ENCODE measurements at places on chromosomes 12 and 14.

DNA sequence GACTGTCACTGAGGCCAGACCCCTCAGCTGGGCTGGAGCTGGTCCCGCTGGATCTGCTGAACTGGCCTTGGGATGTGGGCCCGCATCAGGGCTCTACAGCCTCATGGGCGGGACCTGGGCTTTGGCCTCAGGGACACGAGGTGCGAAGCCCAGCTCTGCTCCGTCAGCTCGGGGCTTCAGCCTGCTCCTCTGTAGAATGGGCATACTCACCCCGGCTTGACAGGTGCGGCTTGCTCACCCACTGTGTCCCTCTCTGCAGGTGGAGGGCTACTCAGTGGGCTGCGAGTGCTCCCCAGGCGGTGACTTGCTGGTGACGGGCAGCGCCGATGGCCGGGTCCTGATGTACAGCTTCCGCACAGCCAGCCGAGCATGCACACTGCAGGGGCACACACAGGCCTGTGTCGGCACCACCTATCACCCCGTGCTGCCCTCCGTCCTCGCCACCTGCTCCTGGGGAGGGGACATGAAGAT lies 57.6 kb downstream of the BEGAIN start:
- no peak for DNase-seq

GRCh38 chr14:51442513-51443175 lies 202.6 kb downstream of the TMX1 start:
- DNase-seq = no peak

DNA sequence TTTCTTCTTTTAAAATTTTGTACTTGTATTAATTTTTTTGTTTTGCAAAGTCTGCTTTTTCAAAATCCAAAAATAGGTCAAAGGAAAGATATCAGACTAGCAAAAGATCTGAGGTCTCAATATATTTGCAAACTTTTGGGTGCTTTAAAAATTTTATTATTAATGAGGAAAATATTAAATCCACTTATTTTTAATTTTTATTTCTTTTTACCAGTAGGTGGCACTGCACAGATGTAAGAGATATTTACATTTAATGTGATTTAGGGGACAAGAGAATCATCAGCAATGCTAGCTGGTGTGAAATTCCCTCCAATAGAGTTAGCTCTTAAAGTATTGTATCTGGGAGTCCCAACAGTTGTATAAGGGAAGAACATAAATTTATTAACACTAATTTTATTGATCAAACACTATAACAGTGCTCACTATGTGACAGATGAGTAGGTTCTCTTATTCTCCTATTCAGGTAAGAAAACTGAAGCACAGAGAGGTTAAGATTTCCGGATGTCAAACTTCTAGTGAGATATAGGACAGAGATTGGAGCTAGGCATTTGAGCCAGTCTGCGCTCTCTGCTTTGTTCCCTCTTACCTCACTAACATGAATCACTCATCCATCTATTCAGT lies 30.5 kb downstream of the ALX1 start:
- no peak for DNase-seq

GRCh38 chr12:52965337-52965731 lies 16.4 kb downstream of the KRT18 start:
- DNase-seq = no peak

GRCh38 chr12:25994901-25995625 lies 36.6 kb downstream of the RASSF8 start:
- DNase-seq = no peak

GRCh38 chr12:104150416-104150815 lies 12.4 kb upstream of the NFYB start:
- DNase-seq = no peak

- DNase-seq = no peak
These were observed 117.2 kb downstream of the TTC7B start for GRCh38 chr14:90699016-90699415.

GRCh38 chr12:110856542-110856941 lies 9.8 kb downstream of the CCDC63 start:
- no peak for DNase-seq

GRCh38 chr12:65656891-65657351 lies 167.4 kb upstream of the HMGA2 start:
- DNase-seq = no peak

GRCh38 chr12:124603831-124604251 lies 36.4 kb upstream of the NCOR2 start:
- DNase-seq = no peak

- DNase-seq = no peak
These were observed 3.1 kb downstream of the SLC25A29 start for GRCh38 chr14:100303179-100303578.

DNA sequence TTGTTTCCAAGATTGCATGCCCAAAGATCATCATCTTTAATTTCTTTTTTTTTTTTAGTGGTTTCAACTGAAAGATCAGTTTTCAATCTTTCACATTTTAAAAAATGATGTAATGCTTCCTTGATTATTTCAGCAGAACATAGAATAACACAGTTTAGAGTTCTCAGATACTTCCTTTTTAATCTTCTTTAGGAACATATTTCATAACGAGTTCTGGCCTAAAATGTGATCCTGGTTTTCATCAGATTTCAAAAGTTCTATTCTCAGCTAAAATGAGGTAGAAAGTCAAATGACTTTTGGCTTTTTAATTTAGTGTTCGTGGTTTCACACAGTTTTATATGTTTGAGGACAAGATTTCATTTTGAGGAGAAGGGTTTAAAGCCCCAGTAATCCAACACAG lies 40.0 kb upstream of the NR1H4 start:
- DNase-seq = no peak
